ENCODE measurements at places on chromosomes 4 and X. TPM values are rescaled to one million over a fixed set of nuclear protein-coding genes. Genes with fewer than 3 reads are reported as not detected.

The ARSJ gene
- 11.1 TPM for total RNA-seq

The BEX4 gene
- total RNA-seq, result 48.2 TPM

The MAGEA2B gene
- total RNA-seq, result not detected

The TLR3 gene
- 6.9 TPM for total RNA-seq

The ARSD gene
- 7.0 TPM for total RNA-seq

The ATP2B3 gene
- total RNA-seq, result not detected

The PABPC4L gene
- 1.9 TPM for total RNA-seq

The TGIF2LX gene
- not detected for total RNA-seq

The PRDM5 gene
- 10.9 TPM for total RNA-seq

The SYP gene
- 0.28 TPM for total RNA-seq

The SHOX gene
- not detected for total RNA-seq

The JCHAIN gene
- total RNA-seq, result not detected

The PAGE2B gene
- total RNA-seq, result not detected

Data from foreskin keratinocyte (primary cell).